Activated T-helper 17 cell treated with anti-CD3 and anti-CD28 coated beads, Interleukin-2, amount 50 U/mL, for 72 hours (primary cell): ENCODE measurements at places on chromosomes 6 and 20.
A peak's percentile ranks its signal among the peaks of the same experiment; 100 is the strongest.

DNA sequence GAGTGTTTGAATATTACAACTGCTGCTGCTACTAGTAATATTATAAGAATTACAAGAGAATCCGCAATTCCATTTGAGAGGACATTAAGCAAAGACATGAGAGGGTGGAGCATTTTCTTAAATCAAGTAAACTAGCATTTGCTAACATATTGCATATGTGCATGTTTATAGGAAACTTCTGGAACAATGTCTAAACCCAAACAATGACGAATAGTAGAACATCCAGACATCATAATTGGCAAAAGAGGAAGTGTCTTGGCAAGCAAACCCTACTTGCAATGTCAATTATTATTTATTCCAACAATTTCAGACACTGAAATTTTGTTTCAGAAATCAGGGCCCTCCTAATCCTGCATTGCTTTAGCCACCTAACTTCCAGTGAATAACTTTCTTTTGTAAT is 1155.3 kb upstream of the GJE1 start:
- no peak overlapping the region for H3K27ac ChIP-seq
- H3K4me3 ChIP-seq, result no peak overlapping the region
- no peaks in the 10 kb centered on the region for H3K4me1 ChIP-seq
- H3K36me3 ChIP-seq, result no peaks in the 10 kb centered on the region
- H3K27me3 ChIP-seq, result peaks cover 3% of the 10 kb centered on the region

DNA sequence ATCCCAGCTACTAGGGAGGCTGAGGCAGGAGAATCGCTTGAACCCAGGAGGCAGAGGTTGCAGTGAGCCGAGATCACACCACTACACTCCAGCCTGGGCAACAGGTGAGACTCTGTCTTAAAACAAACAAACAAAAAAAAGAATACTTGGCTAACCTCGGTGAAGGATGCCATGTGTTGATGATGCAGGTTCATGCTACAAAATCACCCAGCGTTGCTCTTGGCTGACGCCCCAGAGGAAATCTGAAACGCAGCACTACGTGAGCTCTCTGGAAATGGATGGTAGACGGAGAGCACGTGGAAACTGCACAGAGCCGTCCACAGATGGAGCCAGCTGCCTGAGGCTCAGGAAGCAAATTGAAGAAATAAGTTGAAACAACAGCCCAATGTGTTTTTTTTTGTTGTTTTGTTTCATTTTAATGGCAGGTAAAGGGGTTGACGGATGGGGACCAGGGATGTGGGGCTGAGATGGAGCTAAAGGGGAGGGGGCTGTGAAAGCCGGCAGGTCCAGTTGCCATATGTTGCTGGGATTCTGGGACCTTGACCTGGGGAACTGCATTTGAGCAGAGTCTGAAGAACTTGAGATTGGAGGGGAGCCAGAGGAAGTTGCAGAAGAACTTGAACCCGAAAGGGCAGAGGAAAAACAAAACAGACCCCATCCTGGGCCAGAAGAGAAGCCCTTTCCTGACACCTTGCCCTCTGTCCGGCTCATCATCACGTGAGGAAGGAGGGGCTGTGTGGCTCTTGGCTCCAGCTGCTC is 12.8 kb upstream of the MANBAL start:
- no peaks in the 10 kb centered on the region for H3K36me3 ChIP-seq
- peak; percentile 29 for ATAC-seq
- peak overlapping the region; percentile 50 for H3K27ac ChIP-seq
- peak overlapping the region; percentile 19 for H3K4me3 ChIP-seq

DNA sequence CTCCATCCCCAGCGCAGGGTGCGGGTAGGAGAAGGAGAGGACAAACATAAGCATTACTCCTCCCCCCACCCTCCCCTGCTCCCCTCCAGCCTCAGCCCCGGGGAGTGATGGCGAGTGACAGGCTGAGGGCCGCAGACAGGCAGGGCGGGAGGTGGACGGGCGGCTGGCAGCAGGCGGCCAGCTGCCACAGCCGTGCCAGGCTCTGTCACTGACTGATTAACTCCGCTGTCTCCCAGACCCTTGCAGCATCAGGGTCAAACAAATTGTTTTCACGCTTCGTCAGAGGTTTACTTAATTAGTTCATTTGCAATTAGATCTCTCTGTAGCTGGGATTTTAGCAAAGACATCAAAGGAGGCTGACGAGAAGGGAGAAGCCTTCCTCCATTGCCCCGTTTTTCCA is 41.9 kb downstream of the FOXP4 start:
- H3K27ac ChIP-seq, result no peak overlapping the region
- no peaks in the 10 kb centered on the region for H3K36me3 ChIP-seq
- no peaks in the 10 kb centered on the region for H3K27me3 ChIP-seq
- no peaks in the 10 kb centered on the region for H3K4me1 ChIP-seq

DNA sequence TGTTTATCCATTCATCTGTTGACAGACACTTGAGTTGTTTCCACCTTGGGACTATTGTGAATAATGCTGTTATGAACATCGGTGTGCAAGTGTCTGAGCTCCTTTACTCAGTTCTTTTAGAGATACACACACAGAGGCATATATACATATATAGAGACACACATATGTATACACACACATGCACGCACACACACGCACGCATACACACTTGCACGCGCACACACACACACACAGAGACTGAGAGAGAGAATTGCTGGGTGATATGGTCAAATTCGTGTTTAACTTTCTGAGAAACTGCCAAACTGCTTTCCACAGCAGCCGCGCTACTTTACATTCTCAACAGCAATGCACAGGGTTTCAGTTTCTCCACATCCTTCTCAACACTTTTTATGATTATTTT is 273.3 kb downstream of the FARS2 start:
- no peak overlapping the region for H3K27ac ChIP-seq
- no peaks in the 10 kb centered on the region for H3K36me3 ChIP-seq
- no peak overlapping the region for H3K4me3 ChIP-seq
- no peaks in the 10 kb centered on the region for H3K4me1 ChIP-seq
- no peak for ATAC-seq

GRCh38 chr6:158816803-158817727 is 2.1 kb downstream of the EZR start:
- ATAC-seq, result no peak
- no peaks in the 10 kb centered on the region for H3K27me3 ChIP-seq
- H3K4me3 ChIP-seq, result peak overlapping the region; percentile 89
- H3K4me1 ChIP-seq, result peaks cover 48% of the 10 kb centered on the region
- H3K36me3 ChIP-seq, result peaks cover 61% of the 10 kb centered on the region
- peak overlapping the region; percentile 96 for H3K27ac ChIP-seq

- peaks cover 68% of the 10 kb centered on the region for H3K4me1 ChIP-seq
- no peaks in the 10 kb centered on the region for H3K27me3 ChIP-seq
- H3K36me3 ChIP-seq, result peaks cover 83% of the 10 kb centered on the region
- H3K27ac ChIP-seq, result peak overlapping the region; percentile 88
- ATAC-seq, result no peak
Measured at GRCh38 chr6:16477367-16478149, 239.2 kb downstream of the GMPR start.

DNA sequence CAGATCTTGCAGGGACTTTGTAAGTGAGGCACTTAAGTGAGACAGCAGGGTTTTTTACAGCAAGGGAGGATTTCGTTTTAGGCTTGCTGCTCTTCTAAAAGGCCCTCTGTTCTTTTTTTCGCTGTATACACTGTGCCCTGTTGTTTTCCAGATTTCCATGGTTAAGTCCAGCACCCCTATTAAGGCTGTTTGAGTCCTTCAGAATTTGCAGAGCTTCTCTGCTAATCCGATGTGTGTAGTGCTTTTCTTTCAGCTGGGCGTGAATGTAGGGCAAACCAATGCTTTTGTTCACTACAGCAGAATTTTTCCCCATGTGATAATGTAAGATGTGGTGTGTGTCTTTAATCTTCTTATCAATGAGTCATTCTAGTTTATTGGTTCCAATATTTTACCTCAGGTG is 200.5 kb upstream of the RREB1 start:
- no peak for ATAC-seq
- no peaks in the 10 kb centered on the region for H3K4me1 ChIP-seq
- H3K4me3 ChIP-seq, result no peak overlapping the region
- peaks cover 16% of the 10 kb centered on the region for H3K27me3 ChIP-seq
- H3K27ac ChIP-seq, result no peak overlapping the region
- H3K36me3 ChIP-seq, result no peaks in the 10 kb centered on the region

DNA sequence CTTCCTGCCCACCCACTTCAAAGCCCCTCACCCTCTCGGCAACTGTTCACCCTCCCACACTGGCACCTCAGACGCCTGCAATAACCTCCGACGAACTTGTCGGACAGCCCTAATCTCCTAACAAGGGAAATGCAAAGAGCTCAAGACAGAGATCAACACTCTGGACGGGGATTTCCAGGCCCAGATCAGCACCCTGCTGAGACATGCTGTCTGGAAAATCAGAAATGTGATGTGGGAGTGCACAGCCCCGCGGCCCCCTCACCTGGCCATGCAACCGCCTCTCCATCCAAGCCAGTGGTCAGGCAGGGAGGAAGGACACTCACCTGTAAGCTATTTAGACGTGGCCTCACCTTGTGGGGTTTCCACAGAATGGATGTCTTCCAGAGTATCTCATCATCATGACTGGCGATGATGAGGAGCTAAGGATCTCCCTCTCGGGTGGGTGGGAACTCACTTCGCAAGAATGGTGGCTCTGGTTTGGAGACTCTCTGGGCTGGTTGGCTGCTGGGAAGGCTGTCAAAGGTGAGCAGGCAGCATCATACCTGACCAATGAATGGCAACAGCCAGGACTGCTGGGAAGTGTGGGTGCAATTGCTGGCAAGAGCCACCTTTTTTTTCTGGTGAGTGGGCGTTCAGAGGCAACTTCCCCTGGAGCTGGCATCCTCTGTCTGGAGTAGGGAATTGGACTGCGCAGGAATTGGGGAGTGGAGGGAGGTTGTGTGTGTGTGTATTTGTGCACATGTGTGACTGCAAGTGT is 28.1 kb upstream of the ADTRP start:
- H3K4me1 ChIP-seq, result peaks cover 28% of the 10 kb centered on the region
- peak overlapping the region; percentile 64 for H3K27ac ChIP-seq
- peaks cover 4% of the 10 kb centered on the region for H3K27me3 ChIP-seq
- no peaks in the 10 kb centered on the region for H3K36me3 ChIP-seq
- peak; percentile 83 for ATAC-seq

GRCh38 chr6:31422587-31422986 is 19.2 kb downstream of the MICA start:
- ATAC-seq, result no peak
- H3K4me1 ChIP-seq, result no peaks in the 10 kb centered on the region
- no peak overlapping the region for H3K4me3 ChIP-seq
- H3K27ac ChIP-seq, result no peak overlapping the region

GRCh38 chr20:25280574-25281535 is 33.0 kb downstream of the PYGB start:
- H3K27me3 ChIP-seq, result no peaks in the 10 kb centered on the region
- H3K4me1 ChIP-seq, result no peaks in the 10 kb centered on the region
- H3K4me3 ChIP-seq, result no peak overlapping the region
- no peak for ATAC-seq
- H3K27ac ChIP-seq, result no peak overlapping the region

- no peaks in the 10 kb centered on the region for H3K36me3 ChIP-seq
- H3K4me3 ChIP-seq, result no peak overlapping the region
- no peaks in the 10 kb centered on the region for H3K27me3 ChIP-seq
- no peak for ATAC-seq
Measured at GRCh38 chr6:155014670-155015300, 19.7 kb downstream of the TIAM2 start.

- no peak for ATAC-seq
- H3K27me3 ChIP-seq, result peaks cover 3% of the 10 kb centered on the region
- H3K4me3 ChIP-seq, result no peak overlapping the region
- no peak overlapping the region for H3K27ac ChIP-seq
Measured at GRCh38 chr20:52269321-52269720, 77.7 kb upstream of the ZFP64 start.

DNA sequence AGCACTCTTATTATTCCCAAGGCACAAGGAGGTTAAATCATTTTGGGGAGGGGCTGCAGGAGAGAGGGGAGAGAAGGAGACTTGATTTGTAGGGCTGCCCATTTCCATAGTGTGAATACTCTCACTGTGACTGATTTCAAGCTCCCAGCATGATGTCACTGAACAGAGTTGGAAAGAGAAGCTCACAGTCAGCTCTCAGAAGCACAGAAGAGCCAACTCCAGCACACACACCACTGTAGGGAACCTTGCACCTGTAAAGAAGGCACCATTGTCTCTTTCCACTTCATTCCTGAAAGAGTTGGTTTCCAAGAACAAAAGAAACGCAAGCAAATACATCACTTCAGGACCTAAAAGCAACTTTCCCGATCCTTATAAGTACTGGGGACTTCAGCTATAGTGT is 12.7 kb upstream of the STK35 start:
- no peaks in the 10 kb centered on the region for H3K36me3 ChIP-seq
- no peak for ATAC-seq
- no peak overlapping the region for H3K4me3 ChIP-seq
- no peaks in the 10 kb centered on the region for H3K4me1 ChIP-seq

GRCh38 chr6:156840606-156841005 is 63.4 kb downstream of the ARID1B start:
- peaks cover 29% of the 10 kb centered on the region for H3K4me1 ChIP-seq
- H3K27ac ChIP-seq, result peak overlapping the region; percentile 72
- peaks cover 9% of the 10 kb centered on the region for H3K36me3 ChIP-seq
- peak; percentile 12 for ATAC-seq

DNA sequence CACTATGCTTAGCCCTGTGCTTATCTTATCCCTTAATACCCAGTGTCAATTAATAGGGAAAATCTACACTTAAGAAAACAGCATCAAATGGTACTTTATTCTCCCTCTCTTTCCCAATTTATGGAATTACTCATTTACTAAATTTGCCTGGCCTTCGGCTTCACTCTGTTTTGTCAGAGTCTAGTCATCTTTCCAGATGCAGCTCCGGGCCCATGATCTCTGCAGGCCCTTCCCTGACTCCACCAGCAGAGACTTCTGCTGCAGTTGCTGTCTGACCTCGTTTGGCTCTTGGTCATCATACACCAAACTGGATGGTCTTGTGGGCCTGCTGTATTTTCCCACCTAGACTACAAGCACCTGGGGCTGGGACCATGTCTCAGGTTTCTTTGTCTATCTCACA is 27.4 kb downstream of the MRS2 start:
- no peak overlapping the region for H3K4me3 ChIP-seq
- ATAC-seq, result no peak
- H3K27ac ChIP-seq, result no peak overlapping the region
- peaks cover 22% of the 10 kb centered on the region for H3K36me3 ChIP-seq
- no peaks in the 10 kb centered on the region for H3K4me1 ChIP-seq

GRCh38 chr20:18796282-18796833 is 17.2 kb upstream of the SCP2D1 start:
- no peak overlapping the region for H3K27ac ChIP-seq
- H3K27me3 ChIP-seq, result peaks cover 12% of the 10 kb centered on the region
- no peaks in the 10 kb centered on the region for H3K36me3 ChIP-seq
- H3K4me3 ChIP-seq, result peak overlapping the region; percentile 31

- H3K36me3 ChIP-seq, result no peaks in the 10 kb centered on the region
- no peak overlapping the region for H3K4me3 ChIP-seq
- no peak for ATAC-seq
- no peaks in the 10 kb centered on the region for H3K4me1 ChIP-seq
- H3K27ac ChIP-seq, result no peak overlapping the region
Measured at GRCh38 chr6:113146878-113147277, 710.3 kb upstream of the MARCKS start.

DNA sequence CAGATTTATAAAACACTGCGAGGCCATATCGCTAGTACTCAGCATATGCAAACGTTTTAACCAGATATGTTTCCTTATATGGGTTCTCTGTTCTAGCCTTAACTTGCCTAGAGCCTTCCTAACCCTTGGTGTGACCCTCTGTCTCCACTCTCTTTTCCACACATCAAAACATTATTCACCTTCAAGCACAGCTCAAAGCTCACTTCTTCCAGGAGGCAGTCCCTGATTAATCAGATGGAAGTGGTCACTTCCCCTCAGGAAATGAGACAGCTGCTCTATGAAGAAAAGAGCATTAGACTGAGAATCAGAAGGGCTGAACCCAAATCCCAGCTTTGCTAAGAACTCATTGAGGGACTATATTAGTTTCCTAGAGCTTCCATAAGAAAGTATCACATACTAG is 39.8 kb upstream of the SLC17A4 start:
- peaks cover 5% of the 10 kb centered on the region for H3K27me3 ChIP-seq
- no peak overlapping the region for H3K4me3 ChIP-seq
- H3K36me3 ChIP-seq, result no peaks in the 10 kb centered on the region
- ATAC-seq, result no peak
- H3K4me1 ChIP-seq, result no peaks in the 10 kb centered on the region
